ENCODE measurements at places on chromosomes 6 and 20.

DNA sequence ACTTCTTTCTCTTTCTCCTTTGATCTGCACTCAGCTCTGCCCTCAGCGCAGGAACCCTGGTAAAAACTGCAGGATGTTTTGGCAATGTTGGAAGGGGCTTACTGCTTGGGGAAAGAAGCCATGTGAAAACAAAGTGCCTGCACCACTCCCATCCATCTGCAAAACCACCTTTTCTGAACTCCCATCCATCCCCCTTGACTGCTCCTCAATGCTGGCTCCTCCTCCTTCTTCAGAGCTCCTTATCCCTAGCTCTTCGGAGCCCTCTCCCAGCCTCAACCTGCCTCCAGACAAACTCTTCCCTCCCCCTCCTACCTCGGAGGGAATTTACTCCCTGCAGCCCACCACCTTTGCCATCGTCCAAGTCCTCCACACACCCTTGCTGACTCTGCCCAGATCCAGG is 4.2 kb upstream of the ZBTB12 start:
- DNase-seq = no peak

GRCh38 chr6:158854214-158855101 is 35.3 kb upstream of the EZR start:
- peak; percentile 27 for DNase-seq

DNA sequence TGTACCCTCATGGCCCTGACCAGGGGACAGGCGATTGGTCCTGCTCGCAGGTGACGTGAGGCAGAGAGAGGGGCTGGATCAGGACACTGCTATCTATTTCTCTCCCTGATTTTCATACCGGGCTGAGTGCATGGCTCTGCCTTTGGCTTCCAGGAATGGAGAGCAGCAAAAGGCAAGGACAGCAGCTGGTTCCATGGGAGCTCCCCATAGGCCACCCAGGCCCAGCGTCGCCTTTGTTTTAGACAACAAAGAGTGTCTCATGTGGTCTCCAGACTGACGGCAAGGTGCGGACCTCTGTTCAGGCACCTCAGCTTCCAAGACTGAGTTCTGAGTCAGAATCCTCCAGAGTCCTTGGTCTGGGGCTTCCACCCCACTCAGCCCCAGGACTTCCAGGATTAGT is 123.1 kb downstream of the VEGFA start:
- no peak for DNase-seq

DNA sequence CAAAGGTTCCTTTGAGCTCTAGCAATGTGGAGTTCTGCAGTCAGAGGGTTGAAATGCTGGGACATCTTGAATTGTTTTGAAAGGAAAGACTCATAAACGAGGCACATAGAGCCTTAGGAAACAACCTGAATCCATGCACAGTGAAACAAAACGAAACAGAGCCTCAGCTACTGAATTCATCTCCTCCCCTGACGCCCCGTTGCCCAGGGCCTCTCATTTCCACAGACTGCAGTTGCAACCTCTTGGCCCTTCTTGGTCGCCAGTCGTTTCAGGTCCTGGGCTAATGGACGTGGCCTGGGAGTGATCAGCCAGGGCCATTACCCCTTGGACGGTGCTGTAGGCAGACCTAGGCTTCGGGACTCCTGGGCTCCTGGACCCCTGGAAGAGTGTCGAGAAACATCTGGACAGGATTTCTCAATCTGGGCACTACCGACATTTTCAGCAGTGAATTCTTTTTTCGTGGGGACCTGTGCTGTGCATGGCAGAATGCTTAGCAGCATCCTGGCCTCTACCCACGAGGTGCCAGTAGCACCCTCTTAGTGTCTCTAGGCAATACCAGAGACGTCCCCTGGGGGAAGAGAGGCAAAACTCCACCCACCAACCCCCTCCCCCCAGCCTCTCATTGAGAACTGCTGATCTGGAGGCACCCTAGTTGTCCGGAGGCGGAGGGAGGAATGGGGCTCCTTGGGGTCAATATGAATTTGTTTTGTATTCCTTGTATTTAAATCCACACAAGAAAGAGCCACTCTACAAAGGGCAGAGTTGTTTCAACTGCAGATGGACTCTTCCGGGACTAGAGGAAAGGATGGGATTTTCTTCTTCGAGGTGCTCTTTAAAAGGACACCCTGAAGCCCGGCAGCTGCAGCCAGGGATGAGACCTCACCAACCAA is 50.2 kb downstream of the TMEM242 start:
- DNase-seq = peak; percentile 20

DNA sequence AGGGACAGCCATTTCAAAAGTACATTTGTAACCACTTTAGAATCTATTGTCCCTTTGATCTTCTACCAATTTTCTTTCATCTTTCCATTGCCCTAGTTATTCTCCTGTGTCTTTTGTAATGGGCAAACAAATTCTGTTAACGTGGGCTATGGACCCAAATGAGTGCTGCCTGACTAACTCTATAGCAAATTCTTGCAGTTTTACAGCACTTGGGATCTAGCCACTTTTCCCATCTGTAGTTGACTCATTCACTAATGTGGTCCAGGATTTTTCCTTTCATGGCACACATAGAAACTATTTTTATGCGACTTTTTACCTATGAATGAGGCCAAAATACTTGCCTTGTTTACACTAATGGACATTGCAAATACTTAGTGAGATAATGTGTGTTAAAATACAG is 52.0 kb downstream of the GRIK2 start:
- no peak for DNase-seq

DNA sequence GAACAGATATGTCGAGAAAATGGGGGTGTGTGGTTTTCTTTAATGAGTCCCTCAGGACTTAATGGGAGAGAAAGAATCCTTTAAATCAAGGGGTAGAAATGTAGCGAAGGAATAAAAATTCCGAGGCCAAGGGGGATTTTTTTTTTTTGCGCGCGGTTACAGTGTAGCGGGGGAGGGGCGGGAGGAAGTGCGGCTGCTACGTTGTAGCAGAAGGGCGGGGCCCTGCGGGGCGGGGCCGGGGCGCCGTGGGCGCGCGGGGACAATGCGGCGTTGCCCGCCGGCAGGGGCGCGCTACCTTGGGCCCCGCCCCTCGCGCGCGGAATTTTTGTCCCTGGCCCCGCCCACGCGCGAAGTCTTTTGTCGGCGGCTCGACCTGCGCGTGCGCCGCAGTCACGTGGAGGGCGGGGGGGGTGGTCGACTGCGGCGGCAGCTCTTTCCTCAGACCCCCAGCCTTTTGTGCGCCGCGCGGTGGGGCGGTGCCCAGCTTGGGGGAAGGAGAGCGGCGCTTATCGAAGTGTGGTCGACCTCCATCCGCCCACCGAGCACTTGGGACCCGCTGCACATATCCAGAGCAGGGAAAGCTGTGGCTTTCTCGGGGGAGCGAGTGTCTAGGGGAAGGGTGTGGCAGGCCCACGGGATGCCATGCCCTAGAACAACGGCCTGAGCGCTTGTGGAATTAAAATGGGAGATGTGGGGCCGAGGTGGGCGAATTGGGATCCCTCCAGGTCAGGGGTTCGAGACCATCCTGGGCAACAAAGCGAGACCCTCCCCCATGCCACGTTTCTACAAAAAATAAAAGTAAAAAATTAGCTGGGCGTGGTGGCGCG is 1.3 kb downstream of the TUBB start:
- DNase-seq = peak; percentile 87

DNA sequence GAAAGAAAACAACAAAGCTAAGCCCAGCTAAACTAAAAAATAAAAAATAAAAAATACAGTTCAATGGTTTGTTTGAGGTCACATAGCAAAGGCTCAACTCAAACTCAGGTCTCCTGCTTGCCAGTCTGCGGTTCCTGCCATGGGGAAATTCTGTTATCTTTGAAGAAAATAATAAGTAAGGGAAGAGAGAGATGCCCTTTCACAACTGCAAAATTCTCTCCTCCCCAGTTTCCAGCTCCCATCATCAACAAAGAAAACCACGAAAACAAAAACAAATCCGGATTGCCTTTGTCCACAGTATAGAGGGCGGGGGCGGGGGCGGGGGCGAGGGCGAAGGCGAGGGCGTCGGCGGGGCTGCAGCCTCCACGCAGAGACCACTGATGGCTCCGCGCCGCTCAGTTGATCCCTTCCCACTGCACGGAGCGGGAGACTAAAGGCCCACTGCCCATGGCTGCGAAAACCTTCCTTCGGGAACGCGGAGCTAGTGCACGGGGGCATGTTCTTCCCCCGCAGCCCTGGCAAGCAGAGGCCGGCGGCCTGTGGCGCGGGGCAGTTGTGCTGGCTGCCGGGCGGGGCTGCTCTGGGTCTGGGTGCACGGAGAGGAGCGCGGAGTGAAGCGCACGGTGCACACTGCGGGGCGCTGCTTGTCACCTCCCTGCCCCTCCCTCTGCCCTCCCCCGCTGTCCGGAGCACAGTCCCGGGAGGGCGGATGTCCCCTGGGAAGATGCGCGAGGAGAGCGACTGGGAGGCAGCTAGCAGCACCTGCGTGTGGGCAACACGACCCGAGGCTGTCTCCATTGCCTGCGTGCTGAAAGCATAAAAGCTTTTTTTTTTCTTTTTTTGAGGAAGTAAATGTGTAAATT is 54.1 kb upstream of the TPD52L1 start:
- no peak for DNase-seq

DNA sequence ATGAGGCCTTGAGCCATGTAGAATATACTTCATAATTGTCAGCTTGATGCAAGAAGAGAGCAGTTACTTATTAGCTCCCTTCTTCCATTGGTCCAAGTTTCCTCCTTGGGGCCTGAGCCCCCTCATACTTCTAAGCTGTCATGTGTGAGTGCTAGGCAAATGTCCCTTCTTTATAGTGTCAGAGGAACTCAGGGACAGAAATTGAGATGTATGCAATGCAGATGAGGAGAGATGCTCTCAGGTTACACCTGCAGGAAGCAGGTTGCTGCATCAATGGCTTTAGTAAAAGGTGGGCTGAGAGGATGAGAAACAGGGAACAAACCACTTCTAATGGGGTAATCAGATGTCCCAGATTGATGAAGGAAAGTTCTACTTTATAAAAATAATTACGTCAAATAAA is 6.7 kb upstream of the PDSS2 start:
- DNase-seq = no peak

GRCh38 chr6:101146389-101146788 is 247.1 kb upstream of the GRIK2 start:
- no peak for DNase-seq

- no peak for DNase-seq
These were observed 27.5 kb downstream of the TFAP2C start for GRCh38 chr20:56656632-56657031.

Measured in T-helper 22 cell (primary cell).